Activated CD4-positive, alpha-beta T cell treated with anti-CD3 and anti-CD28 coated beads, Interleukin-2, amount 50 U/mL, for 16 hours (primary cell): ENCODE measurements at places on chromosomes 2 and 18.

- DNase-seq, result peak; percentile 96
These were observed 3.4 kb downstream of the WDFY1 start for GRCh38 chr2:223941579-223942277.

DNA sequence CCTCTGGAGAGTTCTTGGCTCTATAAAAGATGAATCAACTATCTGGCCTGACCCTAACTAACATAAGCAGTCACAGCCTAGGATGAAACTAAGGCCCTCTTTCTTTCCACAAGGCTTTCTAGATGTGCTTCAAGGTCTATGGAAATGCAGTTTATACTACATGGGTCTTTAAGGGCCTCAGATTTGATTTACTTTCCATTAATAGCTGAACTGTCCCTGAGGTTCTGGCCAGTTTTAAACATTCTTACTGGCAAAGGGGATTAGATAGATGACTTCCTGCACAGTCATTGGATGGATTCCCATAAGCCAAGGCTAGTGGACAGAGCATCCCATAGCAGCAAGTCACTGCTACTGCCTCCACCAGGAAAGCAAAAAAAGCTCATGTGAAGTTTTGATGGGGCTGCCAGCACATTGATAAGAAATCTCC lies 38.1 kb upstream of the LCLAT1 start:
- no peak for DNase-seq

GRCh38 chr2:210157526-210157925 lies 13.7 kb downstream of the KANSL1L start:
- no peak for DNase-seq

DNA sequence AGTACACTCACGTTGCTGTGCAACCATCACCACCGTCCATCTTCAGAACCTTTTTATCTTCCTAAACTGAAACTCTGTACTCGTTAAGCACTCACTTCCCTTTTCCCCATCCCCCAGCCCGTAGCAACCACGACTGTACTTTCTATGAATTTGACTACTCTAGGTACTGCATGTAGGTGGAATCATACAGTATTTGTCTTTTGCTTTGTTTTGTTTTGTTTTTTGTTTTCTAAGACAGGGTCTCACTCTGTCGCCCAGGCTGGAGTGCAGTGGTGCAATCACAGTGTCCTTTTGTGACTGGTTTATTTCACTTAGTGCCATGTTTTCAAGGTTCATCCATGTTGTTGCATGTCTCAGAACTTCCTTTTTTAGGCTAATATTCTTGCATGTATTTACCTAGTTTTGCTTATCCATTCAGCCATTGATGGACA lies 7.0 kb upstream of the TYMS start:
- DNase-seq, result peak; percentile 68

- DNase-seq, result no peak
These were observed 123.7 kb upstream of the CTDP1 start for GRCh38 chr18:79555885-79556284.

DNA sequence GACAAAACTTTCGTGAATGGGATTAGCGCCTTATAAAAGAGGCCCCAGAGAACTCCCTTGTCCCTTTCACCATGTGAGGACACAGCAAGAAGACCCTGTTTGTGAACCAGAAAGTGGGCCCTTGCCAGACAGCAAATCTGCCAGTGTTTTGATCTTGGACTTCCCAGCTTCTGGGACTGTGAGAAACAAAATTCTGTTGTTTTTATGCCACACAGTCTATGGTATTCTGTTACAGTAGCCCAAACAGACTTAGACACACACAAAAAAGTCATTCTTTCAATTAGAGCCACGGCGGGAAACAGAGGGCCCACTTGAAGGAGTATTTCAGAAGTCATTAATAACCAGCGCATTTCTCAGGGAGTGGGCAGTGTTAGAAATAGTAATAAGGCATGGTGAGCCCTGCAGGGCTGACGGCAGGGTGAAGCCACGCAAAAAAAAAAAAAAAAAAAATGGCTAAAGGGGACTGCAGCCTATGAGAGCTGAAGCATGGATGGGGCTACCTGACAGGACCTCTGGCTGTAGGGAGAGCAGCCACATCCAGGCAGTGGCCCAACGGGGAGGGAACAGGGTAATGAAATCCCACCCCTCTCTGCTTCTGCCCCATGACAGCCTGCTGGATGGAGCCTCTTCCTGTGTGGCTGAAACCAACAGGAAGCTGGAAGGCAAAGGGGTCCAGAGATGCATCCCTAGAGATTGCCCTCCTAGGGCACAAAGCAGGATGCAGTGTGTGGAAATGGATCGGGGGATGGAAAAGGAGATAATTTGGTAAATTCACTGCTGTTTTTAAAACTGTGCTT lies 189.3 kb downstream of the KCNS3 start:
- no peak for DNase-seq

- DNase-seq, result no peak
These were observed 45.5 kb downstream of the PPP3R1 start for GRCh38 chr2:68206793-68207192.

- no peak for DNase-seq
These were observed 23.2 kb downstream of the PIAS2 start for GRCh38 chr18:46894124-46894523.

GRCh38 chr18:23618862-23619387 lies 32.6 kb upstream of the NPC1 start:
- DNase-seq, result no peak

DNA sequence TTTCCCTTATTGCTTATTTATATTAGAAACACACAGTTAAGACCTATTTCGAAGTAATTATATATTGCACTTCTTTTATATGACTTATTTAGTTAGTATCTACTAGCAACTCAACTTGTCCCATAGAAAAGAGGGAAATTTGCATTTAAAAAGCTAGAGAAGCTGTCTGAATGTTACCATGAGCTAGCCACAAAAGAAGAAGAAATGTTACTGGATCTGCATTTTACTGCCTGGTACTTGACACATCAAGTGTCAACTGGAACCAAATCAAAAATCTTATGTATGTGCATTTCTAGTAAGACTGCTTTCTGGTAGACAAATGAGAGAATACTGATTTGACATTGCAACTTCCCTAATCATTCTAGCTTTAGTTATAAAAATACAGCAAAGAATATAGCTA lies 424.6 kb upstream of the VRK2 start:
- no peak for DNase-seq

DNA sequence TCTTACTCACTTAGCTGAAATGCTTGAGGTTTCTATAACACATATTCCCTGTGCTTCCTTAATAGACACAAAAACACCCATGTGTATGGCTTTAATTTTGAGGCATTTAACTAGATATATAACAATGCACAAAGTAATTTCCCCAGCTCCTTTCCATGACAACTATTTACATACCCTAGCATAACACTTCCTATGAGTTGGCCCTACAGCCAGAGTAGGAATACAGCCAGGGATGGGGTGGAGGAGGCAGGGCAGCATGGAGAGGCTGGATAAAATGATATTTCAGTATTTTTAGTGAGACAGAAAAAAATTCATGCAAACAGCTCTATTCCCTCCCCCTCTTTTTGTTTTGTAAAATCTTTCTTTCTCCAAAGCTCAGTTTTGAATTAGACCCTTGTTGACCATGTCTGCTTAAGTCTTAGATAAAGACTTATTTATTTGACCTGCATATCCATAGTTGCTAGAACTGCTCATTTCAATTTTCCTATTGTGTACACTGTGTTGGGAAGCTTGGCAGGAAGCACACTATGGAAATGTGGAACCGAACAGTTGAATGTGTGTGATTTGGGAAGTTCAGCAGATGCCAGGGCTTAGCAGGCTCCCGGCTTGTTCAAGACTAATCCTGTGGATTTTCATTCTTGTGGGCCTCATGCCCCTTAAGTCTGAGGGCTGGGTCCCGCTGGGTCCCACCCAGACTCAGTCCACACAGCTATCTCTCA lies 11.2 kb upstream of the B3GNT2 start:
- DNase-seq, result no peak

GRCh38 chr2:167475791-167476190 lies 587.5 kb downstream of the XIRP2 start:
- no peak for DNase-seq

DNA sequence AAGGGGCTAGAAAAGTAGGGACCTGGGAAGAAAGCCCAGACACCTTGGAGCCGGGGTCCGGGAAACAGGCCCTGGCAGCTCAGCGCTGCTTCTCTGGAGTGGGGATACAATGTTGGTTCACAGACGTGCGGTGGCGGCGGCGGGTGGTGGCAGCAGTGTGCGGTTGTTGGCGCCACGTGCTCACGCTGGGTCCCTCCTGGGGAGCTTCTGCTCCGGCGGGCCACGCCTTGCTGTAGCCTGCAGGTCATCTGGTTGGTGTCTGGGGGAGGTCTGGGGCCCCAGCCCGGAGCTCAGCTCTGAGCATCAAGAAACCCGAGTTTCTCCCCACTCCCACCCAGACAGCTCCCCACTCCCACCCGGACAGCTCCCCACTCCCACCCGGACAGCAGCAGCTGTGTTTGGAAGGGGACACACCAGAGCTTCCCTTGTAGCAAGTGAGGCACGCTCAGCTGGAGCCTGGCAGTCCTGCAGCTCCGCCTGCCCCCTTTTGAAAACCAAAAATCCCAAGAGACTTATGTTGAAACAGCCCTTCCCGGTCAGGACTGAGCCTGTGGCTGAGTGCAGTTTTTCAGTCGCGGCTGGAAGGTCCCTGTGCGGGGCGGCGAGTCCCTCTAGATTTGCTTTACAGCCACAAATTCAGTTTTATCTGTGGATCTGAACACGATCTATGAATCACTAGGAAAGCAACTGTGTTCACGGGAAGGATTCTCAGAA lies 46.9 kb downstream of the NFATC1 start:
- no peak for DNase-seq

- no peak for DNase-seq
These were observed 17.6 kb upstream of the KIF1A start for GRCh38 chr2:240837621-240838020.

- DNase-seq, result no peak
These were observed 862.0 kb upstream of the ID2 start for GRCh38 chr2:7819850-7820249.

GRCh38 chr18:48173557-48173956 lies 235.6 kb downstream of the ZBTB7C start:
- DNase-seq, result no peak

- DNase-seq, result no peak
These were observed 361.7 kb upstream of the ACVR2A start for GRCh38 chr2:147482916-147483669.

- no peak for DNase-seq
These were observed 91.0 kb downstream of the MAPRE2 start for GRCh38 chr18:35132021-35132902.

GRCh38 chr2:109385506-109385905 lies 228.3 kb downstream of the SEPTIN10 start:
- no peak for DNase-seq

GRCh38 chr2:88252646-88253045 lies 82.5 kb downstream of the THNSL2 start:
- no peak for DNase-seq

DNA sequence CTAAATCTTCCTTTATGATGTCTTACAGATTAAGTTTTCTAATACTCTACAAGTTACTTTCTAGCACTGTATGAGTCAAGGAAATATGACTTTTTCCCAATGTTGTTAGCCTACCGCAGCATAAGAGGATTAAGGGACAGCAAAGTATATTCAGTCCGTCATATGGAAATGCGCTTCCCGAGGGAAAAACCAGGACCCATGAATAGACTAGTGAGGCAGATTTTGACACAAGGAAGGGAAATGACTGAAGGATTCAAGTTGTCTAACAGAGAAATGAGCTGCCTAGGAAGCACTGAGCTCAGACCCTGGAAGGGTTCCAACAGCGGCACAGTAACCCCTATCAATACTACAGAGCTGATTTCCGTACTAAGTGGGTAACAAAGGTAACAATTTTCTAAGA lies 12.0 kb downstream of the SEPTIN10 start:
- no peak for DNase-seq

- DNase-seq, result peak; percentile 25
These were observed 24.6 kb upstream of the CERS6 start for GRCh38 chr2:168431301-168432024.

GRCh38 chr18:79949697-79950487 lies 1.6 kb downstream of the SLC66A2 start:
- DNase-seq, result no peak

DNA sequence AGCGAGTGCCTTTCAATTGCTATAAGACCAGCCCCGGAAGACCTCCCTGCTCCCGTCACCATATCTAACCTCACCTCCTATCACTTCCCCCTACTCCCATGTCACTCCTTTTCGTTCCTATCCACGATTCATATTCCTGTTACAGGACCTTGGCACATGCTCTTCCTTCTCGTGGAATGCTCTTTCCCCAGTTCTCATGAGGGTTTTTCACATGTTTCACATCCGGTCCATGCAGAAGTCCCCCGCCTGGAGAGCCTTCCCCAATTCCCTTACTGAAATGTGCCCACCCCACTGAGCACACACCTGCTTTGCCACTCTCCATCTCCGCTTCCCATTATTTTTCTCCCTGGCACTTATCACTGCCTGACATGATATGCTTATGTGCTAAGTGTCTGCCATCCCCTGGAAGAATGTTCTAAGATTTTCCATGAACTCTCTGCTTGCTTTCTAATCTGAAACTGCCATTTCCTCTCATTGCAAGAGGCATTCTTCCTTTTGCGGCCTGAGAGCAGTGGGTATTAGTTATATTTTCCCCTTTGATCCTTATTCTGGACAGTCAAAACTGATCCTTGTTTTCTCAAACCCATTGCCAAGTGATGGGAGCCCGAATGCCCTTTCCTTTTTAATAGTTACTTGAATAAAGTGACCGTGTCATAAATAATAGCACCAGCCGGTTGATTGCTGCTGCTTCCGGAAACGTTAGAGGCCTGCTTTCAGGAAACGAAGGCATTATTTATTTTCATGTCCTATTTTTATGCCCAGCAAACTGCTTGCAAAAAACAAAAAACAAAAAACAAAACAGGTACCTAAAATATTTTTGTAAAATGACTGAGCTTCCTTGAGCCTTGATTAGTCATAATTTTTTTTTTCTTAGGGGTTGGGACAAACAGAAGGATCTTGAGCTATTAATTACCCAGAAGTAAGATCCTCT lies 127.9 kb downstream of the ZNF532 start:
- no peak for DNase-seq

DNA sequence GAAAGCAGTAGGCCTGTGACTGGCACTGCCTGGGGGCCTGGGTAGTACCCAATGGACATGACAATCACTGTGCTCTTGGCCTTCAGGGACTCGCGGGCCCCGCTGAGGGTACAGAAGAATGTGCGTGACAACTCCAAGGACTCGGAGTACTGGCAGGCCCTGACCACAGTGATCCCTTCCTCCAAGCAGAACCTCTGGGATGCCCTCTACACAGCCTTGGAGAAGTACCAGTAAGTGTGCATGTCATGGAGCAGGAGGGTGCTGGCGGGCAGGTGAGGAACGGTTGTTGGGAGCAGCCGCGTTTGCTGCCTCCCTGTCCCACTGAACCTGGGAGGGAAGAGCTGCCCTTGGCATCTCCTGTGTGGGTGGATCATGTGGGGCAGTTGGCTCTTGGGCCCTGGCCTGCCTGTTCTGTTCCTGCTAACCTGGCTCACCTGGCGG lies 23.3 kb downstream of the OTOF start:
- no peak for DNase-seq

GRCh38 chr18:5779922-5780321 lies 115.4 kb downstream of the TMEM200C start:
- DNase-seq, result no peak

DNA sequence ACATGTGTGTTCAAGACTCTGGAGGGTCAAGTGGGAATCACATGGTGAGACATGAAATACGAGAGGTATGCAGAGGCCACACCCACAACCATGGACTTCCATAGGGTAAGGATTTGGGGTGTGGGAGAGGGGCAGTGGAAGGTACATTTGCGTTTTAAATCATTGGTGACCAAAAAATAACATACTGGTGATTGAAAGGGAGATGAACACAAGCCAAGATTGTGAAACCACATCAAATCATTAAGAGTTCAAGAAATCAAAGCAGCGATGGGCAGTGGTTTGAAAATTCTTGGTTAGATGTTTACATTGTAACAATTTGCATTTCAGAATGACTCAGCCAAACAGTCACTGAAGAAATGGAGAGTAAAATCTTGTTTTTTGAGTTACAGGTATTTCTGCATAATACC lies 1.9 kb upstream of the CABYR start:
- DNase-seq, result peak; percentile 66
